Transverse colon (tissue), 4 donors: ENCODE measurements at places on chromosomes 13 and 19.

DNA sequence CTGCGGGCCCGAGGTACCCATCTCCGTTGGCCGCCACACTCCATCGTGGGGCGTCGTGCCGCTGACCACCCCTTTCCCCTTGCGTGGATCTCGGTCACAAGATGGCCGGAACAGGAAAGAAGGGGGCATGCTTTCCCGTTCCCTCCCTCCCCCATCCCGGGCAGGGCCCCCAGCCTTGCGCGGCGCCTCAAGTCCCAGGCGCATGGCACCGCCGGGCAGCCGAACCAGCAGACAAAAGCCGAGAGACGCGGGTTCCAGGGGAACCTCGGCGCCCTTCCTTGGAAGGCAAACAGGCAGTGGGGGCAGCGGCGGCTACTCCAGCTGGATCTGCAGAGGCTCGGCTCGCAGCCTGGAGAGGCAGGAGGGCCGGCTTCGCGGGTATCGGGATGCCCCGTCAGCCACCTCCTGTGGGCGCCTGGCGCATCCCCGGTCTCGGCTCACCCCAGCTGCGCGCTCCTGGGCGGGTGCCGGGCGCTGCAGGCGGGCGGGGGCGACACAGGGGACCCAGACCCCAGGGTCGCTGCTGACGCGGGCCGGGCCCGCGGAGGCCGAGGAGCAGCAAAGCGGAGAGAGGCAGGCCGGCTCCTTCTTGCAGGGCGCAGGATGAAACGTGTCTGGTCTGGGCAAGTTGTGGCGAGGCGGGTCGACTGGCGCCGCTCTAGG, 439 bp downstream of the DZIP1 start:
- H3K4me1 ChIP-seq: peaks cover 3% of the 10 kb centered on the region
- peak overlapping the region; percentile 55 for H3K4me3 ChIP-seq
- no peak for DNase-seq
- H3K36me3 ChIP-seq: no peaks in the 10 kb centered on the region

DNA sequence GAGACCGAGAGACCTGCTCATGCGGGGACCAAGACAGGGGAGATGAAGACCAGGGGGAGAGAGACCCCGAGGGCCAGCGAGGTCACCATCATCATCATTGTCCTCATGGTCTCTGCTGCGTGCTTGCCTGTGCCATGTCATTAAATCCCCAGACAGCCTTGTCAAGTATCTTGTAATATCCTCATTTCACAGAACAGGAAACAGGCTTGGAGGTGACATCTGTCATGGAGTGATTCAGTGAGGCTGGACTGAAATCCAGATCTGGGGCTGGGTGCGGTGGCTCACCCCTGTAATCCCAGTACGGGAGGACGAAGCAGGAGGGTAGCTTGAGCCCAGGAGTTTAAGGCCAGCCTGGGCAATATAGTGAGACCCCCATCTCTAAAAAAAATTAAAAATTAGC, 5.9 kb upstream of the NANOS2 start:
- no peak for DNase-seq
- no peak overlapping the region for H3K27ac ChIP-seq
- no peaks in the 10 kb centered on the region for H3K4me1 ChIP-seq
- H3K27me3 ChIP-seq: peaks cover 33% of the 10 kb centered on the region

DNA sequence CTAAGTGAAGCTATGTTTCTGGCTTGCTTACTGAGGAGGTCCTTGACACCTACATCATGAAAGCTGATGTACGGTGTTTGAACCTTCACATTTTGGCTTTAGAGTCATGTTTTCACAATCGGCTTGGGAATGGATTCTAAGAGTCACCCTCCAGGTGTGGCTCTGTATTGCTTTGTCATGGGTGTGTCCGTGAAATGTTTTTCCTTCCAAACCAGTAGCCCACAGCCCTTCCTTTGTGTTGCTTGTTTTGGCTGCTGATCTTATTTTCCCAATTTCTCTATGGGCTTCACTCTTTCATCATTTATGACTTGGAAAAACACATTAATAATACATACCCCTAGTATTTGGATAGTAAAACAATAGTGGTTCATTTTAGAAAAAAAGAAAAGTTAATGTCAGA, 240.6 kb downstream of the GGACT start:
- no peaks in the 10 kb centered on the region for H3K36me3 ChIP-seq
- H3K4me1 ChIP-seq: no peaks in the 10 kb centered on the region
- H3K27me3 ChIP-seq: no peaks in the 10 kb centered on the region

- no peaks in the 10 kb centered on the region for H3K27me3 ChIP-seq
- peak; percentile 58 for DNase-seq
- H3K36me3 ChIP-seq: no peaks in the 10 kb centered on the region
- no peak overlapping the region for H3K4me3 ChIP-seq
- H3K4me1 ChIP-seq: peaks cover 17% of the 10 kb centered on the region
- H3K27ac ChIP-seq: peak overlapping the region; percentile 88
Measured at GRCh38 chr19:10104665-10105508, 1.3 kb upstream of the PPAN start.

- no peak for DNase-seq
- no peaks in the 10 kb centered on the region for H3K4me1 ChIP-seq
- no peak overlapping the region for H3K4me3 ChIP-seq
- H3K36me3 ChIP-seq: no peaks in the 10 kb centered on the region
- H3K27me3 ChIP-seq: no peaks in the 10 kb centered on the region
- no peak overlapping the region for H3K27ac ChIP-seq
Measured at GRCh38 chr13:109199280-109199679, 569.9 kb downstream of the MYO16 start.

DNA sequence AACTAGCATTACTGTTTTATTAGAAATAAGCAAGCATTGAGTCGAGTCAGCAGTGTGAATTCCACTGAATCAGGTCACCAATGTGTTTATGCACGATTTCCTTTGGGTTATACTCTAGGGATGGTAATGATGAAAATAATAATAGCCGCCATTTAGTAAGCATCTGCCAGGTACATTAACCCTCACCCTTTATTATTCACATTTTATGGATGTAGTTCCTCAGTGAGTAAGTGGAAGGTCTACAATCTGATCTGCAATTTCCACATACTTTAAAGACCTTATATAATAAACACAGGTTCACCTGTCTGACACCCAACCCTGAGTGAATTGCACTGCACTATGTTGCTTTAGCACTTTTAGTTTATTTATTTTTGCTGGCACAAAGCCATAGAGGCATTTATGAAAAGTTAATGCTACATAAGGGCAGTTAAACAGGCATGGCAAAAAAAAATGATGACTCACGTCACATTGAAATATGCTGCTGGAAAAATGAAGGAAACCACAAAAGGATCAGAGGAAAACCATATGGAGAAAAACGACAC, 122.4 kb downstream of the TRPC4 start:
- no peaks in the 10 kb centered on the region for H3K27me3 ChIP-seq
- no peak for DNase-seq
- H3K4me1 ChIP-seq: no peaks in the 10 kb centered on the region
- H3K36me3 ChIP-seq: no peaks in the 10 kb centered on the region
- no peak overlapping the region for H3K4me3 ChIP-seq
- no peak overlapping the region for H3K27ac ChIP-seq

DNA sequence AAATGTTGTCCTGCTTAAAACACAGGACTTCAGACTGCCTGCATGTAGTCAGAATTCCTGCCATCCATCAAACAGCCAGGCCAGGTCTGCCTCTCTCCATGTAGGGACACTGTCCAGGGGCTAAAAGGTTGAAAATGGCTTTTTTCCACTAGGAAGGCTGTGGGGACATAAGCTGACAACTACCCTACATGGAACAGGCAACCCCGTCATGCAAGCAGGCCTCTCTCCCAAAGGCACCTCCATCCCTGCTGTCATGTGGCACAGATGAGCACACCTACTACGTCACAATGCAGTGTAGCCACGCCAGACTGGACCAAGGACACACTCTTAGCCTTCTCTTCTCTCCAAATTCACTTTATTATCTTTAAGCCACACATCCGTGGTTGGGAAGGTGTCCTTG, 40.8 kb downstream of the LATS2 start:
- H3K36me3 ChIP-seq: no peaks in the 10 kb centered on the region
- no peaks in the 10 kb centered on the region for H3K27me3 ChIP-seq
- no peak for DNase-seq
- H3K4me1 ChIP-seq: peaks cover 18% of the 10 kb centered on the region

DNA sequence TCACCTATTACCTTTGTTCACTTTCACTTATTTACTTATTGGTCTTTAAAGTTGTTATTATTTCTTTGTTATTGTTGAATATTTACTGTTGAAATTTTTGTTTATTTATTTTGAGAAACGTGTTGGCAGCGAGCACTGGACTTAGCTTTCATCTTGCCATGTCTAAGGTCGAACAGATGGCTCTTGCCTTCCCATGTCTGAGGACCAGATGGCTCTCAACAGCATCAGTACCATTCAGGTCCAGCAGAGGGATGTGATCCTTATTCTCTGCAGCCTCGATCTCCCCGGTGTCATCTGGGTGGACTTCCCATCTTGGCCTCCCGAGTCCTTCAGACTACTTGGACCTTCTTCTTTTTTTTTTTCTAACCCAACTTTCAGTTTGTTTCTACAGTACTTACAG, 1437.6 kb downstream of the UQCRFS1 start:
- H3K36me3 ChIP-seq: no peaks in the 10 kb centered on the region
- H3K4me1 ChIP-seq: no peaks in the 10 kb centered on the region
- no peak overlapping the region for H3K4me3 ChIP-seq
- no peaks in the 10 kb centered on the region for H3K27me3 ChIP-seq
- no peak for DNase-seq

- no peaks in the 10 kb centered on the region for H3K4me1 ChIP-seq
- no peak overlapping the region for H3K4me3 ChIP-seq
- H3K27me3 ChIP-seq: no peaks in the 10 kb centered on the region
- no peak for DNase-seq
- no peak overlapping the region for H3K27ac ChIP-seq
Measured at GRCh38 chr13:28679628-28680027, 20.7 kb downstream of the POMP start.

- H3K4me1 ChIP-seq: peaks cover 41% of the 10 kb centered on the region
- no peak for DNase-seq
- no peaks in the 10 kb centered on the region for H3K27me3 ChIP-seq
- H3K4me3 ChIP-seq: no peak overlapping the region
- H3K27ac ChIP-seq: peak overlapping the region; percentile 86
Measured at GRCh38 chr13:113840541-113841352, 23.1 kb downstream of the GAS6 start.

- peak within 1 kb of the TSS; percentile 100 for H3K4me3 ChIP-seq
- peaks cover 34% of the 10 kb centered on the region for H3K4me1 ChIP-seq
- DNase-seq: peak; percentile 93
- H3K27me3 ChIP-seq: no peaks in the 10 kb centered on the region
- peak within 1 kb of the TSS; percentile 86 for H3K27ac ChIP-seq
Measured at GRCh38 chr19:7293762-7294557, at the start of gene INSR. Gene INSR, minus strand, starts transcription at chr19:7294414. Its CDS starts 523 bp downstream, at chr19:7293891.

- no peak for DNase-seq
- no peaks in the 10 kb centered on the region for H3K27me3 ChIP-seq
- peaks cover 5% of the 10 kb centered on the region for H3K4me1 ChIP-seq
- no peaks in the 10 kb centered on the region for H3K36me3 ChIP-seq
- H3K27ac ChIP-seq: peak overlapping the region; percentile 70
Measured at GRCh38 chr13:27354379-27354778, 70.0 kb upstream of the GTF3A start.

- DNase-seq: peak; percentile 71
- no peaks in the 10 kb centered on the region for H3K36me3 ChIP-seq
- no peaks in the 10 kb centered on the region for H3K27me3 ChIP-seq
- H3K4me1 ChIP-seq: peaks cover 20% of the 10 kb centered on the region
Measured at GRCh38 chr13:45370922-45371406, 30.0 kb upstream of the TPT1 start.

DNA sequence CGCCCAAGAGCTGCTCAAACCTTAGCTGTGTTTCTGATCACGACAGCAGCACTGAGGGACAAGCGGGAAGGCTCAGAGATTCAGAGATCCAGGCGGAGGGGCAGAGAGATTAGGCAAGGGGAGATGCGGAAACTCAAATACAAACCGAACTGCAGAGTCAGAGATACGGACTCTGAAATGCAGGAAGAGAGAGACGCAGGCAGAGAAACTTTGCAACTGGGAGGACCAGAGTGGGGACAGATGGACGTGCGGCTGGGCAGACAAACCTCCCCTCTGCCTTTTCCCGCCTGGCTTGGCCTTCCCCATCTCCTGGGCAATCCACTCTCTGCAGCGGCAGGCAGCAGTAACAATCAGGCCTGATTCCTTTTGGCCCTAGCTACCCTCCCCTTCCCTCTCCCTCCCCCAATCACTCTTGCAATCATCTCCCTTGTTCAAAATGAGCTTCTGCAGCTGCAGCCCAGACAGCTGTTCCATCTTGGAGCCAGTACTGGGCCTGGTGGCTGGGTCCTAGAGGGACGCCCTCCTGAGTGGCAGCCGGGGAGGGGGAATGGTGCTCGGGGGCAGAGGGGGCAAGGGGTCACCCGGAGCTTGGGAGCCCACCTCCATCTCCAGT, 29.7 kb downstream of the OLFM2 start:
- H3K27me3 ChIP-seq: peaks cover 7% of the 10 kb centered on the region
- no peak overlapping the region for H3K27ac ChIP-seq
- no peak for DNase-seq
- no peak overlapping the region for H3K4me3 ChIP-seq
- no peaks in the 10 kb centered on the region for H3K36me3 ChIP-seq
- H3K4me1 ChIP-seq: no peaks in the 10 kb centered on the region

DNA sequence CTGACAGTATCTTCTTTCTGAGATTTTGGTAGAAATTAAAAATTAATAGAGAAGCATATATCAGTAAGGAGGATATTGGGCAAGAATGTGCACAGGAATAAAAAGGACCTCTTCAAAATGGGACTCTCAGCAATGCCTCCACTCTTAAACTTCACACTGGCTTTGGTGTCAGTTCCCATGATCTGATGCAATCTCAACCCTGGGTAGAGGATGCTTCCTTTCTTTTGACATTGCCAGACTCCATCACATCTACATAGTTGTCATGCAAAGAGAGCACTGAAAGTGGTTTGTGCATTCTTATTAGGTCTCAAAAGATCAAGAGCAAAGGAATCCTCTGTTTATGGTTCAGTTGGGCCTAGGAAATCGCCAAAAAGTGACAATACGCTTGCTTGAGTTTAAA, 26.3 kb downstream of the STARD13 start:
- H3K4me1 ChIP-seq: peaks cover 28% of the 10 kb centered on the region
- no peak overlapping the region for H3K4me3 ChIP-seq
- no peaks in the 10 kb centered on the region for H3K27me3 ChIP-seq
- H3K36me3 ChIP-seq: no peaks in the 10 kb centered on the region
- no peak for DNase-seq
- H3K27ac ChIP-seq: peak overlapping the region; percentile 57

DNA sequence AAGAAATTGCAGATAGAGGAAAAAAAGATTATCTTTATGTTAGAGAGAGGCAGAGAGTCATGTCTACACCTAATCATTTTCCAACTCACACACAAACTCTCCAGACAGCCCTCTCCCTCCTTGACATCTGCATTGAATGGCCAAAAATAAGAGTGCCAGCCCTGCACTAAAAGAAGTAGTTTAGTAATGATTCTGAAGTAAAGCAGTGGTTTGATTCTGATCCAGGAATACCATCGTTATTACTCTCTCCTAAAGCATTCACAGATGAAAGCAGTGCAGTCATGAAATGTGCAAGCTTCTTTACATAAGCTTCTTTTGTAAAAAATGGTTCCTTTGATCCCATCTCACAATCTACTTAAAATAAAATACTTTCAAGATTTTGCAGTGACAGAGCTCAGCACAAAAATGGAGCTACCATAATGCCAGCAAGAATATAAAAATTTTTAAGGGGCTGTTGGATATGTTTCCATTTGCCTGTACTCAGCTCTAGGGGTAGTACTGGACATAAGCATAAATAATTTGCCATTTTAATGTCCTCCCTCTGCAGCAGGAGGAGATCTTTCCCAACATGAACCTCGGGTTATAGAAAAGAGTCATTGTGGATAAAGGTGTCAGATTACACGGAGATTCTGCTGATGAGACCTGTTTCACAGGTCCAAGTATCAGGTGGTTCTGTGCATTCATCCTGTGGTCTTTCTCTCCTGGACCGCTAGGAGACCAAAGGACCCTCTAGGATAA, 406.3 kb downstream of the DCT start:
- no peak overlapping the region for H3K4me3 ChIP-seq
- no peak for DNase-seq
- no peak overlapping the region for H3K27ac ChIP-seq
- no peaks in the 10 kb centered on the region for H3K36me3 ChIP-seq
